GF-D8 (cell line): ENCODE measurements at places on chromosomes 12 and 14.

DNA sequence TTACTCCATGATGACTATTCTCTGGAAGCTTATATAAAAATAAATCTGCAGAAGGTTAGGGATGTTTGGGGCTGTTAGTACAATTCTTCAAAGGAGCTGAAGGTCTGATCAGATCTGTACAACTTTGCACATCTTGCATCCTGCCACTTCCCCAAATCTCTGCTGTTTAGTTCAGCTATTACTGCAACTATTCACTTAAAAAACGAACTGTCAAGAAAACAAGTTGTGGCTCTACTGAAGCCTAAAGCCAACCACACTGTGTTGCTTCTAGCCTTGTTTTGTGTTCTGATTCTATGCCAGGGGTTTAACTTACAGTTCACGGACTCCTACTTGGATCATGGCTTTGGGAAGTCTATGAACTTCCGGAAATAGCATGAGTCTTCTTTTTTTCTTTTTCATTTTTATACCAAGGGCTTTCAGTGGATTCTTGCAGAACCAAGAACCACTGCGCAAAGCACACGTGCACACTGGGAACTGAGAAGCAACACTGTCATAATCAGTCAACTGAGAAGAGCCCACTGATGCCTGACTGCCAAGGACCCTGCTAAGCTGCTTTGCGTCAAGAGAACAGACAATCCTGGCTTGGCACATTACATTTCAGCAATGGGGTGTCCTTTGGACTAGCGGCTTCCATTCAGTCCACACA is 66.3 kb upstream of the EEA1 start:
- DNase-seq = no peak

- DNase-seq = no peak
Observed at GRCh38 chr12:101880769-101881168, 3.4 kb downstream of the DRAM1 start.

GRCh38 chr14:85483037-85483436 is 46.9 kb upstream of the FLRT2 start:
- DNase-seq = no peak

GRCh38 chr12:91774434-91774921 is 371.2 kb downstream of the BTG1 start:
- DNase-seq = no peak

- no peak for DNase-seq
Observed at GRCh38 chr14:45716572-45716971, 463.6 kb upstream of the MIS18BP1 start.

GRCh38 chr14:77620222-77620870 is 3.9 kb upstream of the SPTLC2 start:
- no peak for DNase-seq
